RCC 7860 (cell line): ENCODE measurements at places on chromosomes 5 and 9.

DNA sequence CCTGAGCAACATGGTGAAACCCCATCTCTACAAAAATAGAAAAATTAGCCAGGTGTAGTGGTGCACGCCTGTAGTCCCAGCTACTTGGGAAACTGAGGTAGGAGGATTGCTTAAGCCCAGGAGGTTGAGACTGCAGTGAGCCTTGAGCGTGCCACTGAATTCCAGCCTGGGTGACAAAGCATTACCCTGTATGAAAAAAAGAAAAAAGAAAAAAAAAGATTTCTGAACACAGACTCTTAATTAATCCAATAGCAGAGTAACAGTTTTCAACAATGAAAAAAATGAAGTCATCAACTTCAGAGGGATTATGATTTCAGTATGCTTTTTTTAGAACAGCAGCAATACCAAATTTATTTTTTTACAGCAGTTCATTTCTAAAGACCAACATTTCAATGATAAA, 118.8 kb upstream of the TNPO1 start:
- DNase-seq: no peak

GRCh38 chr9:97567182-97567893, 65.8 kb downstream of the TSTD2 start:
- DNase-seq: no peak

- no peak for DNase-seq
Measured at GRCh38 chr9:33455945-33456344, 8.6 kb upstream of the AQP3 start.

DNA sequence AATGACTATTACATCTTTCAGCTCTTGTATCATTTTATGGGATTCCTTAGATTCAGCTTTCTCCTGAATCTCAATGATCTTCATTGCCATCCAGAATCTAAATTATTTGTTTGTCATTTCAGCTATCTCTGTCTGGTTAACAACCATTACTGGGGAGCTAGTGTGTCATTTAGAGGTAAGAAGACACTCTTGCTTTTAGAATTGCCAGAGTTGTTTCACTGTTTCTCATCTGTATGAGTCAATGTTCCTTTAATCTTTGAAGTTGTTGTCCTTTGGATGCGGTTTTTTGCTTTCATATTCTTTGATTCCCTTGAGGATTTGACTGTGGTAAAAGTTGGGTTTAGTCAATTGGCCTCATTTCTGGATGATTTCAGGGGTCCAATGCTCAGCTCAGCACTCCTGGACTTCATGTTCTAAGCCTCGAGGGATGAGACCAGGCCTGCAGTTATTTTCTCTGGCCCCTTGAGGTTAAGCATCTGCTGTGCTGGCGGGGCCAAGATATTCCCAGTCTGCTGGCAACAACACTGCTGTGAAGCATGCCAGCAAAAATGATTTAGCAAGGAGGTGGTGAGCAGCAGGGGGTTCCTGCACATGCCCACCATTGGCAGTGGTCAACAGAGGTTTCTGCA, 102.4 kb upstream of the PCSK5 start:
- no peak for DNase-seq

- DNase-seq: no peak
Measured at GRCh38 chr9:107685376-107685775, 195.8 kb upstream of the KLF4 start.

GRCh38 chr9:98807070-98807813, at the start of gene GALNT12:
Gene GALNT12, plus strand, starts transcription at chr9:98807670. Its CDS starts 29 bp downstream, at chr9:98807699.
- DNase-seq: no peak

DNA sequence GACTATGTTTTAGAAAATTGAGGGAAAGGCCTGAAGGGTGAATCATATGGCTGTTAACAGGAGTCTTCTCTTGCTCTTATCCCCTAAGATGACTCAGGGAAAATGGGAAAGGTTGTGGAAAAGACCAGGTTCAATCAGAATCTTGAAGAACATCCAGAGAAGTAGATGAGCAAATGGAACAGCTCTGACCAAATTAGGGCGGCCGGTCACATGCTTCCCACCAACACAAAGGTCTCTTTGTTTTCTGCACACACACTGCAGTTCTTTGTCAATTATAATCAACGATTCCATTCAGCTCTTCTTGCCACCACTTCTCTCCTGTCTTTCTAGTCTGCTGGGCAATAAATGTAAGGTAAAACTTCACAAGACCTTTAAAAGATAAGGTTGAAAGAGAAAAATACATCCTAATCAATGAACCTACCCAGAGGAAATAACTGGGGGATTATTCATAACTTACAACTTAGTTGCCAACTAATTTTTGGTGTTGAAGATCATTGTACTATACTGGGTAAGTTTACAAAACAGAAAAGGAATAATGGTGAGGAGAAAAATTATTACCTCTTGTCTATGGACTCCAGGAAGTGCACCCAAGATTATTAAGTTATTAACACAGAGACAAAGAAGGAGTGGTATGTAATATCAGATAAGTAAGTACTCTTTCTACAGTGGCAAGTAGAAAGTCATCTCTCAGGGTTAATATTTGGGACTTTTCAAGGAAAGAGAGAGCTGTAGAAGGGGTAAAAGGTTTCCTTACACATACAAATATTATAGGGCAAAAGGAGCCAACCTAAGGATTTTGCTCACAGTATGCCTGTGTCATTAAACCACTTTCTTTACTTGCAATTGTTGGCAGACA, 441.9 kb upstream of the PIK3R1 start:
- DNase-seq: no peak

GRCh38 chr5:91219803-91220371, 163.2 kb downstream of the ARRDC3 start:
- no peak for DNase-seq

DNA sequence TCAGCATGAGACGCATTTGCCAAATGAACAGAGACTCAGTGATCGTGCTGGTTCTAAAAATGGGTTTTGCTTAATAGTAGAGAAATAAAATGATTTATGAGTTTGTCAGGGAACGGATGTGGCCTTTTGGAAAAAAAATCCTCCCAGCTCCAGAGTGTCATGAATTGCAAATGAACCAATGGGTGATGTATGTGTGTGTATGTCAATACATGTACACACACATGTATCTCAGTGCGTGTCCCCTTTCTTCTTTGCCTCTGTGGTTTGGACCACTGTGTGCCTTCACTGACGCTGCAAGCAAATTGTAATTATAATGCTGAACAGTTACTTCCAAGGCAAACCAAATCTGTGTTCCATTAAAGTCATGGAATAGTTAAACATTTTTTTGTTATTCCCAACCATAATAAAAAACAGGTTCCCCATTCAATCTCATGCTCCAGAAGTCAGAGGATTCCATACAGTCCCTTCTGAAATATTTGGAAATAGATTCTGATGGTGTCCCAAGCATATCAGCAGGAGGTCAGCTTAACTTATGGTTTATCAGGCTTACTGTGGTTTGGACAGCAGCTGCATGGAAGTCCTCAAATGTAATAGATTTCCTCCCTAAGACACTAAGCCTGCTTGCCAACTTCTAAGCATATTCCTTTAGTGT, 630.5 kb downstream of the ACTL7B start:
- no peak for DNase-seq

DNA sequence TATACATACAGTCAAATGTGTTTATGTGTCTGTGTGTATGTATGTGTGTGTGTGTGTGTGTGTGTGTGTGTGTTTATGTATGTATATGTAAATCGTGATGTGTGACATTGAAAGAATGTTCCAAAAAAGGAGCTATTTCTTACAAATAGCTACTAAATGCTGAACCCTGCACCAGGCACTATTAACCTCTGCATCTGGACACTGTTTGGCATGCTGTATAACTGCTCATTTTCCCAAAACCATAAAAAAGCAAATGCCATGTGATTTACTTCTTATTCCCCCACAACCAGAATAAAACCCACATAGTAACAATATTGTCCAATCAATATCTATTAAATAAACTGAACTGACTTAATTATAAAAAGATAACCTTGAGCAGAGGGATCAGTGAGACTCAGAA, 91.1 kb downstream of the NR6A1 start:
- DNase-seq: no peak

DNA sequence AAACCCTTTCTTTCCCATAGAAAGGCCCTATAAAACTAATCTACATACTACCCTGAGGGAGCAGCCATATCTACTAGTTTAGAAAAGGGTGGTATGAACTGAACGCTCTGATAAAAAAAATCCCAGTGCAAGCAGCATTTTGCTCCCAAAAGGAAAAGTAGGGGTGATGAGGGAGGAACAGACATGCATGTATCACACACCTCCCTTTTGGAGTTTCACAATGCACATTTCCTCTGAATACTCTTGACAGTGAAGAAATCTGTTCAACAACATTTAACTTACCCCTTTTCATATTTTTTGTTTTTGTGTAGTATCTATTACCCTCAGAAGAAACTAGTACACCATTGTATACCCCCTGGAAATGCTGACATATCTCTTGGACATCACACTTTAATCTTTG, 411.4 kb downstream of the MAT2B start:
- no peak for DNase-seq

DNA sequence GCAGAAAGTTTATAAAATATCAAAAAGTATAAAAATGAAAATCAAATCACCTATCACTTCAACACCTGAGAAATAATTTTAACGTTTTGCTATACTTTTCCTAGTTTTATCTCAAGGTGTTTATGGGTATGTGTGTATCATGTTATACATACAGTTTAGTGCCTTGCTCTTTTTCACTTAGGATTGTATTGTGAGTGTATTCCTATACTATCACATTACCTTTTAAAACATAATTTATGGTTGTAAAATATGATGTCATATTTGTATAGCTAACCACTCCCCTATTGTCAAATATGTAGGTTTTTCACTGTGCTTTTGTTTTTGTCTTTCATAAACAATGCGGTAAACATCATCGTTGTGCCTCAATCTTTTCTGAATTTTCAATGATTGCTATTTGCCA, 479.9 kb downstream of the SPOCK1 start:
- DNase-seq: no peak

DNA sequence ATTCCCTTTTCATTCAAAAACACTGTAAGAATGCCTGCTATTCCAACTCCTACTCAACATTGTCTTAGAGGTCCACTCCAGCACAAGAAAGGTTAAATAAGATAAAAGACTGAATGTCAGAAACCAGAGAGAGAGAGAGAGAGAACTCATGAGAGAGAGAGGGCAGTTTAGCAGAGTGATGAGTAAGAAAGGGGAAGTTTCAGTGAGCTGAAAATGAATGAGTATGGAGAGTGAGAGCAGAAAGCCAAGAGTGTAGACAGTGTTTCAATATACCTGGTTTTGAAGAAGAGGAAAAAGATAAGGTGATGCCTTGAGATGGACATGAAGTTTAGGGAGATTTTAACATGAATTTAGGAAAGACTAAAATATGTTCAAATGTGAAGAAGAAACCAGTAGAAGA, 528.0 kb upstream of the SEMA6A start:
- DNase-seq: no peak

DNA sequence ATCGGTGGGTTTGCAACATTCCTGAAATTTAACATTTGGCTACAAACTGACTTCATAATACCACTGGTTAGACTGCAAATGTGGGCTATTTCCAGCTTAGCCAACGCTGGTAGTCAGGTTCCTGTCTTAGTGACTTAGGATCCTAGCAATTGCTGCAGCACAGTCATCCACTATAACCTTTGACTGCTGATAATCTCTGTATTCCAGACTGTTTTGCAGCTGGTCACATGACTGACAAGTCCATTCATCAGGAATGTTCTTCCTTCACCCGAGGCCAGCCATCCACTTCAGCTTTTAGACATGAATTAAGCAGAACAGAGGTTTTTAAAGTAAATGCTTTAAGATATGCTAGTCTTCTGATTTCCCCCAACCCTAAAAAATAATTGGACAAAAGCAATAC, 425.9 kb upstream of the MPDZ start:
- DNase-seq: no peak

- no peak for DNase-seq
Measured at GRCh38 chr9:71146511-71146910, 25.1 kb upstream of the TRPM3 start.

DNA sequence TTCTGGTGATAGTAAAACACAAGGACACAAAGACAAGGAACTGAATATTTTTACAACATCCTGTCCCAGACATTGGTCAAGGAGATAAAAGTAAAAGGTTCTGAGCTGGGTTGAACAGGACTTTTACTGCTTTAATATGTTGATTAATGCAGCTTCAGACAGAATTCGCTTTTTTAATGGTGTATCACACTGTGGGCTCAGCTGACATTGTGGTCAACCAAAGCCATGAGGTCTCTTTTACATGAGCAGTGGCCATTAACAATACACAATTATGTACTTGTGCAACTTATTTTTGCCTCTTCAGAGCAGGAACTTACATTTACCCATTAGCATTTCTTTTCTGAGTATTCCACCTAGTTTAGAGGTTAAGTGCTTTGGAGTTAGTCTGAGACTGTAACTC, 22.8 kb upstream of the ERBIN start:
- no peak for DNase-seq

DNA sequence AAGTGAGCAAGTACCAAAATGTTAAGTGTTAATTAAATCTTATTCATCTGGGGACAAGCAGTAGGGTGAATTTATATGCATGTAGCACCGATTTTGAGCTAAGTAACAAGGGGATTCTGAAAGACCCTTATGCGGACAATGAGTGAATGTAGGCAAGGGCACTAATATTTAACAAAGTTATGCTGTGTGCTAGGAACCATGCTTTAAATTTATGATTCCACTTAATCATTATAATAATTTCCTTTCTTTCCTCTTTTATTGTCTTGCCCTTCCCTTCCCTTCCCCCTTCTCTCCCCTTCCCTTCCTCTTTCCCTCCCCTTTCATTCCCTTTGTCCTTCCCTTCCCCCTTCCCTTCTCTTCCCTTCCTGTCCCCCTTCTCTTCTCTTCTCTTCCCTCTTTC, 25.7 kb upstream of the TNC start:
- DNase-seq: no peak

DNA sequence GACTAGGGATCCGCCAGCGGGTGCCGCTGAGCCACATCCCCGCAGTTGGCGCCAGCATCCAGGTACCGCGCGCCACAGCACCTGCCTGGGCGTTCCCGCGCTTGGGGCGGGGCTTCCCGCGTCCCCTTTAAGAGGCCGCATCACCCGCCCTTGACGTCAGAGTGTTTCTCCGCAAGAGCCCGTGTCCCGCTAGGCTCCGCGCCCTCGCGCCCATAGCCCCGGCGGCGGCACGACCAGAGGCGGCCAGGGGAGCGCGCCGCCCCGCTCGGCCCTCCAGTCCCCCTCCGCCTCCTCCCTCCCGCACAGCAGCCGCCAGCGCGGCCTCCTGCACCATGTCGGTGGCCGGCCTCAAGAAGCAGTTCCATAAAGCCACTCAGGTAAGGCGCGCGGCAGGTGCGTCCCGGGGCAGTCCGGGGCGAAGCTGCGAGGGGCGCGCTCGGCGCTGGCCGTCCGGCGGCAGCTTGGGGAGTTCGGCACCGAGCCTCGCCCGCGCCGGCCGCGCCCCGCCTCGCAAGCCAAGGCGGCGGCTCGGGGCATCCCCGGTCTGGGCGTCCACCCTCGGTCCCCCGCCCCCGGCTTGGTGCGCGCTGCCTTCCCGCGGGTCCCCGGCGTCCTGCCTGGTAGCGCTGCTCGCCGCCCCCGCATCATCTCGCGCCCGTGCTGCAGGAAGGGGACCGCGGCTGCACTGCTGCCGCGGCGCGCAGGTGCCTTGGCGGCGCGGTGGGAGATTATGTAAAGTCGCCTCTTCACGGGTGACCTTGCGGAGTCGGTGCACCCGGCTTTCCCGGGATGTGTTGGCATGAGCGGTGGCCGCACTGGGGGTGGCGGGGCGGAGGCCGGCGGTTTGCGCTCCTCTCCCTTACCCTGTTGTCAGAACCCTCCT, at the start of gene SH3GL2:
Gene SH3GL2 (plus strand): TSS at position 156 of the 883 bp plus-strand sequence.
- no peak for DNase-seq
